ENCODE measurements at places on chromosomes 12 and 14. TPM values are rescaled to one million over a fixed set of nuclear protein-coding genes. Genes with fewer than 3 reads are reported as not detected.

DNA sequence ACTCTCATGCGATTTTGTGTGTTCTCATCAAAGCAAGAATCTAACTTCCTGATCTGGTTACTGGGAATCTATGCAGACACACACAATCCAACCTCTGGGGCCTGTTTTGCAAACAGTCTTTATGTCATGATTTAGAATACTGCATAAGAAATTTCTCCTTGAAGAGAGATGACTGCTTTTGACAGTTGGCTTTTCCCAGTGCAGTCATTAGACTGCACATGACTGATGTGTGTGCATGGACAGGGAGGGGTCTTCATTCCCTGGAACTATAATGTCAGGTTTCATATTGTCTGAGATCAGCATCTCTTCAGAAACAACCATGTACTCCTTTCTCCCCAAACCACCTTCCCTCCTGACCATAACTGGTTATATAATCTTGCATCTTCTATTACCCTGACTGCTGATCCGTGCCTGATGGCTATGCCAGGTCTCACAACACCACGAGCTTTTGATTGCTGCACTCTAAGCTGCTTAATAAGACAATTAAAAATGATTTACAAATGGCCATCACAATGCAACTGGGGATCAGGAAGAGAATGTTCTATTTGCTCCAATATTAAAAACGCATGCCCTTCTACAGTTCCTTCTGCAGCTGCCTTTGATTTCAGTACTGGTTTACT is 995.4 kb downstream of the NRXN3 start:
- no peak for DNase-seq

DNA sequence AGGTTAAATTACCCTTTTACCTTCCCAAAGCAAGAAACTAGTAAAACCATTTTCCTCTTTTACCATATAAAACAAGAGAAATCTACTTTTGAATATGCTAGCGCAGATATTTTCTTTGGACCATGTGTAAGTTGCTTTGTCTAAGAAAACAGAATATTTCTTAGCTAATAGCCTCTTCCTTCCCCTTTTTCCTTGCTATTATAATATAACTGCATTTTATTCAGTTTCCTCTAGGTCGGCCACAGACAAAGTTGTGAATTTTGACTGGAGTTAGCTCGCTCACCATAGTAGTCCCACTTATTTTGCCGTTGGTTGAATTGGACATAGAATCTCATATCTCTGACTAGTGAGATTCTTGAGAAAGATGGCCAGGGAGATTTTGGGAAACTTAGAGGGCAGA is 115.6 kb downstream of the PLEKHA5 start:
- no peak for DNase-seq

DNA sequence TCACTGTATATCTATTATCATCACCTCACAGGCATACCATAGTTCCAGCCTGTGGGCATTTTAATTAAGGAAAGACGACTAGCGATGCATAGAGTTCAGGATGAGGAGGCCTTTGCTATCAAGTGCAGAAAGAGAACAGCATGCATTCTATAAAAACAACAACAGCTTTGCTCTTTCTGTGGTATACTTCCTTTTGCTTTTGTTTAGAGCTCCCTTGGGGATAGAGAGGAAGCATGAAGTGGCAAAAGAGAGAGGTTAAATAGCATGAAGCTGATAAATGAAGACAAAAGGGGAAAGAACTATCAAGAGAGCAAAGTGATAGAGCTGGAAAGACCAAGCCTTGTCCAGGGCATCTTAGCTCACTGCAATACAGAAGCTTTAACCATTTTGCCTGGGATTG is 23.5 kb downstream of the IFNG-AS1 start:
- no peak for DNase-seq

DNA sequence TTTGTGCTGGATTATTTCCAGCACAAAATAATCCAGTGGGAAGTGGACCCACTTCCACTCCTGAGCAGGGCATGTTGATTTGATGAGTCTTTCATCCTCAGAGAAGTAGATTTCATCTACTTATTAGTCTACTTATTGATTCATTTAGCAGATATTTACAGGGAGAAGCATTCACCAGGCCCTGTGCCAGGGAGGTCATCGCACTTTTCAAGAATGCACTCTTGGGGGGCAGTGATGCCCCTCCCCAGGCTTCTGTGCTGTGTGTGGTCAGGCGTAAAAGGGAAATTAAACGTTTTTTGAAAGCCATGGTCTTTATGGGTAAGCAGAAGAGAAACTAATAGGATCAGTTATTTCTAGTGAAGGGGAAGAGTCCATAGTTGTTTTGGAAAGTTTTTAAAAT is 610.7 kb upstream of the TMEM132C start:
- DNase-seq: no peak

- DNase-seq: no peak
Measured at GRCh38 chr12:108190529-108190928, 61.4 kb downstream of the WSCD2 start.

GRCh38 chr12:92556141-92556540 is 146.6 kb upstream of the PLEKHG7 start:
- DNase-seq: no peak

DNA sequence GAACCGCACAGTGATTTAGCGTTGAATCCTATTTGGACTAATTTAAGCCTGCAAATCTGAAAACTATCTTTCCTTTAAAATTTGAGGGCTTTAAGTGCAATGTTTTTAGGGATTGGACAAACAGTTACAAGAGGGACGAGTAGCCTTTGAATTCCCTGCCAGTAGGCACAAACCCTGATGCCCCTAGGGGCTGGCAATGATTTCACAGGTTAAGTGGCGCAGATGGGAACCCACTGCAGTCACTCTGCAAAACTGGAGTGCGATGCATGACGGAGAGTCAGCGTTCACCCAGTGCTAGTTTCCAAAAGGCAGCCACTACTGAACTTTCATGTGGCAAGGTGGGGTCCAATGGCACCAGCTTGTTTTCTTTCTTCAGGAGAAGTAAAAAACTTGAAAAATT is 99.4 kb upstream of the FRMD6 start:
- DNase-seq: no peak

DNA sequence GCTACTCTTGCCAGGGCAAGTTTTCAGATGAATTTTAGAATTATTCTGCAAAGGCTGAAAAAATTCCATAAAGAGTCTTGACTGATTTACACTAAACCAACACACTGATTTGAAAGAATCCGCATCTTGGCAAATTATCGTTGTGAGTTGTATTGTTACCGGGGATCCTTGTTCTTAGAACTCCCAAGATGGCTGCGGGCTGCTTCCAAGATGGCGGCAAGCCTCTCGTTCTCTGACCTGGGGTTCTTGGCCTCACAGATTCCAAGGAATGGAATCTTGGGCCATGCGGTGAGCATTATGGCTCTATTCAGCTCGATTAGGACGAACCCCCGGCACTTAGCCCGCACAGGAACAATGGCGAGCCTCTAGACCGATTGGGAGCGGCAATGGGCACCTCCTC is 132.5 kb downstream of the ZNF664 start:
- DNase-seq: no peak

GRCh38 chr14:105167303-105168092 is 1.1 kb downstream of the JAG2 start:
- no peak for DNase-seq

GRCh38 chr12:120265473-120266179 is at the start of gene PXN:
Gene PXN (minus strand): TSS chr12:120265730. CDS start chr12:120265629, 101 bp downstream.
- DNase-seq: no peak

GRCh38 chr12:132513070-132513398 is 23.1 kb downstream of the FBRSL1 start:
- DNase-seq: no peak

DNA sequence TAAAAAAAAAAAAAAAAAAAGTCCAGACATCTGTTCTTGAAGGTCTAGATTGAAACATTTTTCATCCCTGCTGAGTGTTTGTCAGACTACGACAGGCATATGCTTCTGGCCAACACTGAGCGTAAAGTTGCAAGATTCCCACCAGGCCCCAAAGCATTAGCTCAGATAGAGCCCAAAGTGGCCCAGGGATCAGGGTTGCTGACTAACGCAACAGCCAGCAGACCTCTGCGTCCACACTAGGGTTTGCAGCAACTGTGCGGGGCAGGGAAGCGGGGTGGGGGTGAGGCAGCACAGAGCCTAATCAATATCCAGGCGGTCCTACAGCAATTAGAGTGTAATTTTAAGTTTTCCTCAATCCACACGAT is 55.7 kb downstream of the SSH1 start:
- DNase-seq: no peak

DNA sequence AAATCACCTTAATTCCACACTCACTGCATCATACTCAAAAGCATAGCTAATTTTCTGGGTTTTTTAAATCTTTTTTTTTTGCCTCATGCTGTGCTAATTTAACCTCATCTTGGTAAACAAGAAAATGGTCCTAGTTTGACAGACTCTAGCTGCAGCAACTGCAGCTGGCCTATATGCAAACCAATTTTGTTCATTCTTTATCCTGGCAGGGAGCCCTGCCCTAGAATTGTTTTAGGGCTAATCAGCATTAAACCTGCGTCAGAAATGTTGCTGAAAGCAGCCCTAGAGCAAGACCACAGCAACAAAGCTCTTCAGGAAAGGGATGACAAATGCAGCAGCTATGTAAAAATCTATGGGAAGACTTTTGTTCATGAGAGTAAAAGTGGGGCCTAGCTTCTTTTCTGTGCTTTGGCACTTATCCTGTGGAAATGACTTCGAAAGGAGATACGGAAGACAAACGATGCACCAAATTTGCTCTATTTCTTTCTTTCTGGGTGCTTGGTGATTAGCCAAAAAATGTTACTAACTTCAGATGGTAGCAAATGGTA is 72.2 kb downstream of the DENND5B start:
- no peak for DNase-seq

DNA sequence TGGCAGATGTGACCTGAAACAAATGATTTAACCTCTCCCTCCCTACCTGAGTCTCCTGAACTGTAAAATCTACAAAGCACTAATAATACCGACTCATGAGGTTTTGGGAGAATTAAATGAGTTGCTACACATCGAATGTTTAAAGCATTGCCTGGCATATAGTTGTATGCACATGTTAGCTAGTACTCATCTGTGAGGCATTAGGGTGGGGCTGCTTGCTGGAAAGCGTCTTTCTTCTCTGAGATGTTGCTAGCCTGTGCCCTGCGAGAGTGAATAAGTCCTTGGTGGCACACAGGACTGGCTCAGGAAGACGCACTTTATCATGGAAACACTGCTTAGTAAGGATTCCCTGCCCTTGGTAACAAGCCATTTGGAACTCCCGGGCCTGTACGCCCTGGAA is 6.1 kb downstream of the RAPGEF3 start:
- no peak for DNase-seq

DNA sequence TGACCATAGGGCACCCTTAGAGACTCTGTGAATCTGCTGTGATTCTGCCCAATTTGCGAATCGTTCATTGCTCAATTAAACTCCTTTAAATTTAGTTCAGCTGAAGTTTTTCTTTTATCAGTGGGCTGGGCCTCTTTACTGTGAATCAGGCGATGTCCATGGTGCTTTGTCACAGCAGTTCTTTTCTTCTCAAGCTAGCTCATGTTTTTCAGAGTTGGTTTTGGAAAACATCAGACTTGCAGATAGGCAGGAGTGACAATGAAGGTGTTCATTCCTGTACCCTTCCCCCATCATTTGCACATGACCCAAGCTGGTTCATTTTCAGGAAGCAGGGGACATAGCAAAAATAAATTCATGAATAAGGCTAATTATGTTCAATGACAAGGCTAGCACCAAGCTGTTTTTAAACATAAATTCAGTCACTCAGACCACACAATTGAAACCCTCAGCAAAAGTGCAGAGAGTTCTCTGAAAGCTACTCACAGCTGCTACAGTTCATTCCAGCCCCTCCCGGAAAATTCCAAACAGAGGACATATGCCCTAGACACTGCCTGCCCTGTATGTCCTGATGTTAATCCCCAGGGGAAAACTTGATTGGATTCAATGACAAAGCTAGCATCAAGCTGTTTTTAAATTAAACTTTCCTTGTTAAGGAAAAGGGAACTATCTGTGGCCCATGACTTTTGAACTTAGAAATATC is 383.3 kb downstream of the C12orf75 start:
- DNase-seq: no peak

DNA sequence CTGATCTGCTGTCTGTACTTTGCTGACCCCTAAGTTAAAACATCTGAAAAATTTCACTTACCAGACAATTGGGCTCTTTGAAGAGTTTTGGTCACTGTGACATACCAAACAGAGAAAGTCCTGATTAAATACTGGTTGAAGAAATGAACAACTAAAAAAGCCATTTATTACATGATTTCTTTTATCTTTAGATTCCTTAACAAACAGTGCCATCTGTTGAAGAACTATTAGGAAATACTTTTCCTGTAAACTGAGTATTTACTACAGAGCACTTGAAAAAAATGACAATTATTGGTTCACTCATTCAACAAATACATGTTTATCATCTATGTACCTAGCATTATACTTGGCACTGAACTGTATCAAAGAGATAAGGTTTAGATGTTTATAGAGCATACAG is 6.5 kb upstream of the WASHC4 start:
- no peak for DNase-seq

- peak; percentile 95 for DNase-seq
Measured at GRCh38 chr12:124863416-124864325, at the start of gene SCARB1. Gene SCARB1 (minus strand): TSS chr12:124863864. CDS start chr12:124863720, 144 bp downstream.

GRCh38 chr12:17593715-17594406 is 496.1 kb downstream of the RERGL start:
- DNase-seq: no peak

The FAM186B gene
- total RNA-seq: 0.26 TPM

The TUBA1A gene
- 1,055 TPM for total RNA-seq

The MIP gene
- not detected for total RNA-seq

The NDRG2 gene
- total RNA-seq: 222 TPM

The GLS2 gene
- 1.0 TPM for total RNA-seq

The TSPAN19 gene
- not detected for total RNA-seq
